ENCODE measurements at places on chromosomes 4 and X. TPM values are rescaled to one million over a fixed set of nuclear protein-coding genes. Genes with fewer than 3 reads are reported as not detected.

TGIF2LX gene
- not detected for total RNA-seq

SLC10A4 gene
- not detected for total RNA-seq

RTL9 gene
- 0.37 TPM for total RNA-seq

RADX gene
- total RNA-seq, result 7.6 TPM

UGT2B15 gene
- total RNA-seq, result not detected

PRSS12 gene
- total RNA-seq, result 120 TPM

MAGEC1 gene
- not detected for total RNA-seq

HSFX1 gene
- total RNA-seq, result 0.89 TPM

RAB9B gene
- 0.78 TPM for total RNA-seq

FRMD7 gene
- 0.05 TPM for total RNA-seq

DUX4 gene
- not detected for total RNA-seq

CSAG1 gene
- total RNA-seq, result not detected

DSPP gene
- total RNA-seq, result not detected

NCBP2L gene
- not detected for total RNA-seq

CT45A2 gene
- total RNA-seq, result not detected

AGTR2 gene
- not detected for total RNA-seq

ITIH6 gene
- not detected for total RNA-seq

CT45A10 gene
- total RNA-seq, result not detected

SSX1 gene
- not detected for total RNA-seq

AKAP14 gene
- total RNA-seq, result not detected

XK gene
- under 0.01 TPM for total RNA-seq

NEUROG2 gene
- total RNA-seq, result not detected

FRG2 gene
- not detected for total RNA-seq

CENPVL1 gene
- not detected for total RNA-seq

COL25A1 gene
- 5.0 TPM for total RNA-seq

PTPN13 gene
- 46.9 TPM for total RNA-seq

SHROOM2 gene
- total RNA-seq, result 4.5 TPM

BRS3 gene
- not detected for total RNA-seq

ASB12 gene
- total RNA-seq, result not detected

CXCR3 gene
- total RNA-seq, result not detected

FSTL5 gene
- 0.05 TPM for total RNA-seq

TMEM187 gene
- total RNA-seq, result 5.7 TPM

RHOXF1 gene
- not detected for total RNA-seq

PABPC1L2B gene
- total RNA-seq, result not detected

MAGEC3 gene
- total RNA-seq, result not detected

GYPA gene
- total RNA-seq, result not detected

HERC6 gene
- 4.8 TPM for total RNA-seq

GRIA2 gene
- total RNA-seq, result not detected

RASGEF1B gene
- total RNA-seq, result not detected

GABRQ gene
- total RNA-seq, result 2.3 TPM

FAM241A gene
- 0.59 TPM for total RNA-seq

PI4K2B gene
- total RNA-seq, result 18.7 TPM

GABRB1 gene
- total RNA-seq, result not detected

USP26 gene
- total RNA-seq, result not detected

USP51 gene
- 1.5 TPM for total RNA-seq

PABPC4L gene
- 25.2 TPM for total RNA-seq

CLDN34 gene
- total RNA-seq, result not detected
